ENCODE measurements at places on chromosomes 2 and 18.

GRCh38 chr2:99139003-99139402, 2.5 kb upstream of the C2orf15 start:
- no peak for DNase-seq

DNA sequence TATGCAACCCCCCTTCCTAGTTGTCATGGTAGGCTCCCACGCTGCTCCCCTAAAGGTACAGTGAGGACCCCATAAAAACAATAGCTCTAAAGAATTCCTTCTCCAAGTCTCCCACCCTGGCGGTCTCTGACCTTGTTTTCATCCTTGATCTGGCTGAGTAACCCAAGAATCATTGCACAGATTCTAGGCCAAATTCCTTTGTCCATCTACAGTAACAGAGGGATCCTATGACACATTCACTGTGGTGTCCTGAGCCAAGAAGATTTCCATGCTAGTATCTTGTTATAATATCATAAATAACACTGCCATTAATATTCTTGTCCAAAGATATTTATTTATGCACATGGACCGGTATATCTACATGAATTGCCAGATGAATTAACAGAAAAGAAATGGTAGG, 240.2 kb downstream of the CYP26B1 start:
- DNase-seq = no peak

GRCh38 chr2:232420463-232421188, 14.0 kb downstream of the ALPG start:
- no peak for DNase-seq

GRCh38 chr2:157324331-157324843, 1.2 kb downstream of the ERMN start:
- DNase-seq = no peak

DNA sequence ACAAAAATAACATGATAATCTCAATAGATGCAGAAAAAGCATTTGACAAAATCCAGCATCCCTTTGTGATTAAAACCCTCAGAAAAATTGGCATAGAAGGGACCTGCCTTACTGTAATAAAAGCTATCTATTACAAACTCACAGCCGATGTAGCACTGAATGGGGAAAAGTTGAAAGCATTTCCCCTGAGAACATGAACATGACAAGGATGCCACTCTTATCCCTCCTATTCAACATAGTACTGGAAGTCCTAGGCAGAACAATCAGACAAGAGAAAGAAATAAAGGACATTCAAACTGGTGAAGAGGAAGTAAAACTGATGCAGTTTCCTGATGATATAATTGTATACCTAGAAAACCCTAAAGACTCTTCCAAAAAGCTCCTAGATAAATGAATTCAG, 368.7 kb downstream of the RIT2 start:
- DNase-seq = no peak

GRCh38 chr18:57122936-57123510, 23.9 kb upstream of the BOD1L2 start:
- no peak for DNase-seq

DNA sequence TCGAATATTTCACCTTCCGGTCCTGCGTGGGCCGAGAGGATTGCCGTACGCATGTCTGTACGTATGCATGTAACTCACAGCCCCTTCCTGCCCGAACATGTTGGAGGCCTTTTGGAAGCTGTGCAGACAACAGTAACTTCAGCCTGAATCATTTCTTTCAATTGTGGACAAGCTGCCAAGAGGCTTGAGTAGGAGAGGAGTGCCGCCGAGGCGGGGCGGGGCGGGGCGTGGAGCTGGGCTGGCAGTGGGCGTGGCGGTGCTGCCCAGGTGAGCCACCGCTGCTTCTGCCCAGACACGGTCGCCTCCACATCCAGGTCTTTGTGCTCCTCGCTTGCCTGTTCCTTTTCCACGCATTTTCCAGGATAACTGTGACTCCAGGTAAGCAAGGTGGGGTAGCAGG, at the start of gene SERPINB5:
Gene SERPINB5, plus strand, starts transcription at position 291 of the 400 bp plus-strand sequence. CDS start 7,471 bp downstream, outside the sequence.
- no peak for DNase-seq

- no peak for DNase-seq
Observed at GRCh38 chr18:7158216-7158615, 40.6 kb upstream of the LAMA1 start.

- DNase-seq = no peak
Observed at GRCh38 chr2:72035518-72036172, 112.0 kb downstream of the CYP26B1 start.

GRCh38 chr18:53764086-53764485, 460.4 kb downstream of the MBD2 start:
- DNase-seq = no peak
